ENCODE measurements at places on chromosomes 6 and 20.

DNA sequence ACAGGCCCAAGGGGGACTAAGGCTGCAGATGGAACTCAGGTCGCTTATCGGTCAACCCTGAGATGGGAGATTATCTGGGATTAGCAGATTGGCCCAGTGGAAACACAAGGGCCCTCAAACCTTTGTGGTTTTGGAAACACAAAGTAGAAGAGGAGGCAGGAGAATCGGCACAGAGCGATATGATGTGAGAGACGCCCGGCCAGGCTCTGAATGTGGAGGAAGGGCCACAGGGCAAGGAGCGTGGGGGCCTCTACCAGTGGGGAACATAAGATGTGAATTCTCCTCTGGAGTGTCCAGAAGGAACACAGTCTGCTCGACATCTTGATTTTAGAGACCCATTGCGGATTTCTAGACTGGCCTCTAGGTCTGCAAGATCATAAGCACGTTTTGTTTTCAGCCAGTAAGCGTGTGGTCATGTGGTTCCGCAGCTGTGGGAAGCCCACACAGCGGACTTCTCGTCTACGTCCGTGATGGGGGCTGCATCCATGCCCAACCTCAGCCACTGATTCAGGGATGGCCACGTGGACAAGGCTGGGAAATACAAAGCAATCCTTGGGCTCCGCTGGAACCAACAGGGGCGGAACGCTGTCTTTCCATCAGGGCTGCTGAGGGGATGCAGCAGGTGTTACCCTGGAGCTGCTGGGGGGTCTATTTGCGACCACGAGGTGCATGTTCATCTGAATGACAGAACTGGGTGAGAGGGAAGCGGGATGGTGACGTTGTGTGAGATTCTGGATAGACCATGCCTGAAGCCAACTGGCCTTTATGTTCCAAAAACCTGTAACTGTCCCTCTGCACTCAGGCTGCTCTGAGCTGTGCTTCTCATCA lies 127.6 kb upstream of the PMEPA1 start:
- DNase-seq, result no peak

DNA sequence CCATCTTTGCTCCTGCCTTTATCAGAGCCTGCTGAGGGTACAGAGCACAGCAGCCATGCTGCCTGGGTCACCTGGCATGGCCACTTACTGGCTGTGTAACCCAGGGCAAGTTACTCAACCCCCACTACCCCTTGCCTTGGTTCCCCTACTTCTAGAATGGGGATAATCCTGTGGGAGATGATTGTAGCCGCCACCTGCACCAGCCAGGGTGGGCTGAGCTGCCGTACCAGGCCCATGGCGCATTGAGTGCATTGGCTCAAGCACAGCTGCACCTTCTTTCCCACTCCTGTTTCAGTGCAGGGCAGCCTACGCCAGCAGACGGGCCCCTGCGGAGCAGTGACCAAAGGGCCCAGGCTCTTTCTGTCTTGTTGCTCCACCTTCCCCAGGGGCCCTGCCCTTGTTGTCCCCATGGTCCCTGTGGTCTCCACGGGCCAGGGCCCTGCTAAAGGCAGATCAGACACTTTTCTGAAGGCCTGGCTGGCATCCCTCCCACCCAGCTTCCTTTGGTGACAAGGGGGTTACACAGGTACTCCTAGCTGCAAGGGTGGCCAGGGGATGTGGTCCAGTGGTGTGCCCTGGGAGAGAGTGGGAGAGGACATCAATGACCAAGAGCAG lies 159.4 kb upstream of the MLN start:
- no peak for DNase-seq

DNA sequence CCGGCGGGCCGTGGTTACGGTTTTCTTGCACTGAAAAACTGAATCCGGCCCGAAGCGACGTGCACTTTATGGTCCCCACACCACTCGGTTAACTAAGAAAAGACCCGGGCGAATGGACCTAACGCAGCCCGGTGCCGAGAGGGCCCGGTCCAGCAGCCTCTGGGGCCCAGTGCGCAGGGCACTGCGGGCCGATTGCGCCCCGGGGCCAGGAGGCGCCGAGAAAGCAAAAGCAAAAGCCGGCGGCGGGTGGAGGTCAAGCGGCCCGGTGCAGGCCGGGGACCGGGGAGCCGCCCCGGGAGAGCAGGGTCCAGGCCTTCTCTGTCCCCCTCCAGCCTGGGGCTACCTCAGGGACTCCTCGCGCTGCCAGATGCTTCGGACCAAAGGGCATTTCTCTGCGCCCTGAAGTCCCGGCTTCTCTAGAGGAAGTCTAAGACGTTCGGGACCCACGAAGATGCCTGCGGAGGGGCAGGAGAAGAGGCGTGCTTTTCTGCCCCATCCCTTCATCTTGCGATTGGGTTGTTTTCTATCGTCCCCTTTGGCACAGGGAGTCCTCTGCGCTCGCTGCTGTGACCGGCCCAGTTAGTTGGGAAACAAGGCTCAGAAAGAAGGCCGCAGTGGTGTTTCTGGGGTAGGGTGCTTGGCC lies 4.4 kb downstream of the FOXF2 start:
- DNase-seq, result no peak

GRCh38 chr6:7051780-7052442 lies 55.9 kb upstream of the RREB1 start:
- peak; percentile 45 for DNase-seq

DNA sequence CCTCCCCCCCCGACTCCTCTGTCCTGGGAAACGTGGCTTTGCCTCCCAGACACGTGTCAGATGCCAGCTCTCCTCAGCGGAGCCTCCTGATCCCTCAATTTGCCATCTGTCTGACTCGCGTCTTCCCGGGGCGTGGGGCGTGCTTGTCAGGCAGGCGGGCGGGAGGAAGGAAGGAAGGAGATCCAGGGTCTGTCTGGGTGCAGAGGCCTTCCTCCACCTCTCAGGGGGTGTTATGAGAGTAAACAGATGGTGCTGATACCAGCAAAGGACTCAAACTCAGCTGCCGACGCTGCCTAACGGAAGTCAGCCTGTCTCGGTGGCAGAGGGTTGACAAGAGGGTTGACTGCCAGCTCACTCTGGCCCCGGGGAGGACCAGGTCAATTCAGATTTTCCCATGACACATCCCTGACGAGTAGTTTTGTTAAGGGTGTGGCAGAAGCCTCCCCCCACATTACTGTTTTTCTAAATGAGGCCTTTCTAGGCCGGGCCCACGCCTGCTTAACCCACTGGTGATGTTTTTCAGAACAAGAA lies 17.0 kb downstream of the UQCC2 start:
- no peak for DNase-seq
